ENCODE measurements at places on chromosomes 5 and 9.

DNA sequence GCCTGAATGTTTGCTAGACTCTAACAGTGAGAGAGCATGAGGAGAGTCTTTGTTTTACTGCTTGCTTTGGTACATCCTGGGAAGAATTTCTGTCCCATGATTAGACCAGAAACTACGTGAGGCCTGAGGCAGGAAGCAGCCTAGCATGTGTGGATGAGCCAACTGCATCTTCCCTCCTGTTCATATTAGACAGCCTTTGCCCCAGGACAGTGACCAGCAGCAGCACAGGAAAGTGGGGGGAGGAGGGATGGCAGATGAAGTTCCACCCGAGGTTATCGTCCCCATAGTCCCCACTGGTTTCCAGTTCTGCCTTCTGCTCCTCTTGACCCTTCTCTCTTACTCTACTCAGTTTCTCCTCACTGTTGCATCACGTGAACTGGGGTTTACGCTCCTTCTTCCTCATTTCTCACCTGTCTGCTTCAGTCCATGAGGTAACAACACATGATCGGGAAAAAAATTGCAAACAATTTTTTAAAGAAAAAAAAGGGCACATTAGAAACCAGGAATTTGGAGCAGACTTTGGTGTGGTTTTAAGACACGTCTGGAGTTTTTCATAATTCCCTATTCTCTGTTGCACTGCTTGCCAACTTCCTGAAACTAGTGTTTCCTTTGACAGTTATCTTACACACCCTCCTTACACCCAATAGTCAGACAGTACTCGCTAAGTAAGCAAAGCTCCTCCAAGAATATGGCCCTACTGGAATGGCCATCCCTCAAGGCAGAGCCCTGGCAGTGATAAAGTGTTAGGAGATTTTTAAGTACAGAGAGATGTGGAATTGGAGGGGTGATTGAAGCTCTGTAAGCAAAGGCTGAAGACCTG, 84.1 kb downstream of the SNX18 start:
- DNase-seq, result no peak

DNA sequence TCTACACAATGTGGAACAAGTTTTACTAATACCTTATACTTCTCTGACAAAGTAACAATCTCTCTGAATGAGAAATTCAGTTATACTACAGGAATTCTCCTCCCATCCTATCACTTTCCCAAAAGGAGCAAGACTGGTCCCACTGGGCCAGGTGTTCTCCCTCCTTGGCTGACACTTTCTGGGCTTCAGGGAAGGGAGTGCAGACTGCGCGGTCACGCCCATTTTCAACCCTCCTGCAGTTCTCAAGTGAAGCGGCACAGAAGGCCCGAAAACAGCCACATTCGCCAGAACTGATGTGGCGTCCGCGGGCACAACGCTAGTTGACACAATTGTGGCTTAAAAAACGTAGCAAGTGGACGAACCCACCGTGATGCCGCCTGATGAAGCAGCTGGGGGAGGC, 603 bp downstream of the SAXO1 start:
- no peak for DNase-seq

DNA sequence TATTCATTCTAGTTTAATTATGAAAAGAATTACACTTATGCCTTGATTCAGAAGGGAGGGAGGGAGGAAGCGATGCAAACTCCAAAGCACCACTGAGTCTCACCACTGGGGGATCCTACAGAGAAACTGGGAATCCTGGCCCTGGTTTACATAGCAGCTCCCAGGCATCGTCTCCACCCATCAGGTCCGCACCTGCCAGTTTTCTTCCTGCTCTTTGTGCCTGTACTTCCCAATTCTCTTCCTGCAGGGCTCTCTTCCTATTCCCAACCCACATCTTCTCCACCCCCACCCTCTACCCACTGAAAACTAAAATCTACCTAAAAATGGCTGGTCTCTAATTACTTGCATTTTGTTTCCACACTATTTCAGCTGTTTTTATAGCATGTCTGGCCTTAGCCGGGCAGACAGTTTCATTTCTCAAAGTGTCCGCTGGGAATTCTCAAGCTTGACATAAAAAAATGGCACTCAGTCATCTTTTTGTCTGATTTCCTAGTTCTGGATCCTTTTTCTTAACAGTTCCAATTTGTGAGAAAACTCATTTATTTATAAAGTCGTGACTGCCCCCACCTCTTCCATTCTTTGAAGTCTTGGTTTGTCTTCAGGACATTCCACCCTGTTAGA, 1.6 kb upstream of the TNIP1 start:
- DNase-seq, result no peak

DNA sequence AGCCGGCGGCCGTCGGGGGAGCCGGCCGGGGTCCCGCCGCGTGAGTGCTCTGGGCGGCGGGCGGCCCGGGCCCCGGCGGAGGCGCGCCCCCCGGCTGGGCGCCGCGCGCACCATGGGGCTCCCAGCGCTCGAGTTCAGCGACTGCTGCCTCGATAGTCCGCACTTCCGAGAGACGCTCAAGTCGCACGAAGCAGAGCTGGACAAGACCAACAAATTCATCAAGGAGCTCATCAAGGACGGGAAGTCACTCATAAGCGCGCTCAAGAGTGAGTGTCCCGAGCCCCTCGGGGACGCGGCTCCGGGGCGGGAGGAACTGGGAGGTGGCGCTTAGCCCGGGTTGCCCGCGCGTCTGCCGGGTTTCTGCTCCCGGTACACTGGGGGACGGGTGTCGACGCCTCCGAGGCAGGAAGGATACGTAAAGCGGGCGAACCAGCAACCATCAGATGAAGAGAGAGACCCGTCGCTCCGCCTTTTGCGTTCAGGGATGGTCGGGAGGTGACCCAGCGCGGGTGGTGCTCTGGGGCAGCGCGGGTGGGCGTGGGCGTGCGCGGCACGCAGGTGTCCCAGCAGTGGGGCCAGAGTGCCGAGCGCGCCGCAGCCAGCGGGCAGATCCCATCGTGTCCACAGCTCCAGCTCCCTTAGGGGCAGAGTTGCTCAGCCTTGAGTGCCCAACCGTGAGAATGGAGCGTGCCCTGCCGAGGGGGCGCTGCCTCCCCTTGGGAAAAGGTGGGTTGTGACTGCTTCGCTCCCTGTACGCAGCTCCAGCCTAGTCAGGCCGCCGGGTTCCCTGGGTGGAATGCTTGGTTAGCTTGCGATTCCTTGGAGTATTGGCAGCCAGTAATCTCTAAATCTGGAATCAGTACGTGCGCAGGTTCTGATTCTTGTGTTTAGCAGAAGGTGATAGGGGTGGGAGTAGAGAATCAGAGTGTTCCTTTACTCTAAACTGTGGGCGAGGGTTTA, 753 bp downstream of the ARHGAP26 start:
- DNase-seq, result peak; percentile 75

DNA sequence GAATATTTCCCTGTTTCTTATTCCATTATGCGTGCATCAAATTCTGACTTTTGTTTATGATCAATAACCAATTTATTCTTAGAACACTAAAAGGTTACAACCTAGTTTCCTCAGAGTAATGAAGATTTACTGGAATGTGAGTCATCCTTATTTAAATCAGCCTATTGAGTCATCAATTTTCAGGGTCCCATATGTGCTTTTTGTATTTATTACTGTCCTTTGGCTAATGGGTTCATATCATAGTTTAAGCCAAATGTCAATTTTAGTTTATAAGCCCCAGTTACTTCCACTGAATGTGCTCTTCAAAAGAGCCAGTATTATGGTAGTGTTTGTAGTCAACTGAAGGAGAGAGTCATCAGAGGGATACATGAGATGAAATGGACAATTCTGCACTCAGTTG, 359.2 kb downstream of the PRR16 start:
- DNase-seq, result no peak

- DNase-seq, result no peak
These were observed 588 bp upstream of the PLPP1 start for GRCh38 chr5:55535199-55535905.

- DNase-seq, result no peak
These were observed 29.1 kb downstream of the NTNG2 start for GRCh38 chr9:132190966-132191365.

GRCh38 chr9:70772601-70773000, 348.8 kb downstream of the TRPM3 start:
- no peak for DNase-seq

DNA sequence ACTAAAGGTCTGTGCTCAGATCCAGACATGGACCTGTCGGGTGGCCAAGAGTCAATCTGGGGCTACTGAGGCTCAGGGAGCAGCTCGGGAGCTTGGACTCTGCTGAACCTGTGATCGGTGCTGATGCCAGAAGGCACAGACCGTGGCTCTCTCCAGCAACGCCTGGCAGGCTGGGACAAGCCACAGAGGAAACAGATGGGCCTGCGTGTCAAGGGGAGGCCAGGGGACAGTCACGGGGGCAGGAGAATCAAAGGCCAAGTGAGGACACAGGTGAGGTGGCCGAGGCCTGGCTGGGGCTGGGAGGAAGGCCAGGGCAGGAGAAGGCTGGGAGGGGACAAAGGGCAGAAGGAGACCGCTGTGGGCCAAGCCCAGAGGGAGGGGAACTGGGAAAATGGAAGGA, 43.4 kb downstream of the EPB41L4B start:
- DNase-seq, result no peak

- no peak for DNase-seq
These were observed 98.5 kb downstream of the GABBR2 start for GRCh38 chr9:98610211-98610610.

DNA sequence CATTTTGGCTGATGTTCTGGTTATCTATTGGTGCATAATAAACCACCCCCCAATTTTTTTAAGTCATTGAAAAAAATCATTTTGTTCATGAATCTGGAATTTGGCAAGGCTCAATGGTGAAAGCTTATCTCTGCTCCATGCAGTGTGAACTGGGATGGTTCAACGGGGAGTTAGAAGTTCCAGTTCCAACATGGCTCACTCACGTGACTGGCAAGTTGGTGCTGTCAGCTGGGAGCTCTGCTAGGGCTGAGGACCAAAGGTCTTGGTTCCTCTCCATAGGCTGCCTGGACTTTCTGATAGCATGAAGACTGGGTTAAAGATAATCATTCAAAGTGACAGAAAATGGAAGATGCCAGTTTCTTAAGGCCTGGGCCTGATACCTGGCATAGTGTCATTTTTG, 3.1 kb upstream of the SPATA24 start:
- DNase-seq, result no peak

GRCh38 chr9:124602632-124603031, 95.4 kb upstream of the NR5A1 start:
- DNase-seq, result no peak

- DNase-seq, result no peak
These were observed 11.8 kb downstream of the RALGPS1 start for GRCh38 chr9:126926364-126926763.

DNA sequence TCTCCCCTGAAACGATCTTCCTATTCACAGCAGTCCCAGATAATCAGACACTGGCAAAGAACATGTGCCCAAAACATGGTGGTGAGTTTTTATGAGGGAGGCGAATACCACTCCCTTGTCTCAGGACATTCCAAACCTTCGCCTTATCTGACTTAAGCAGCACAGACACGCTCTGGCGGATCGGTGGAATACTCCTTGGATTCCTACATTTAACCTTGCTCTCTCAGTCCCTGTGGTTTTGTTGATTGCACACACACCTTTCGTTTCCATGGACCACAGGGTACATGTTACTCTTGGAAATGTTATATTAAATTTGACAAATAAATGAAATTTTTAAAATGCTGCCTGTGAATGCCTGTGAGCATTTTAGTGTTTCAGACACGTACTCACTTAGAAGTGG, 87.8 kb upstream of the CPEB4 start:
- no peak for DNase-seq

- no peak for DNase-seq
These were observed 1072.3 kb downstream of the MAT2B start for GRCh38 chr5:164577742-164578141.

DNA sequence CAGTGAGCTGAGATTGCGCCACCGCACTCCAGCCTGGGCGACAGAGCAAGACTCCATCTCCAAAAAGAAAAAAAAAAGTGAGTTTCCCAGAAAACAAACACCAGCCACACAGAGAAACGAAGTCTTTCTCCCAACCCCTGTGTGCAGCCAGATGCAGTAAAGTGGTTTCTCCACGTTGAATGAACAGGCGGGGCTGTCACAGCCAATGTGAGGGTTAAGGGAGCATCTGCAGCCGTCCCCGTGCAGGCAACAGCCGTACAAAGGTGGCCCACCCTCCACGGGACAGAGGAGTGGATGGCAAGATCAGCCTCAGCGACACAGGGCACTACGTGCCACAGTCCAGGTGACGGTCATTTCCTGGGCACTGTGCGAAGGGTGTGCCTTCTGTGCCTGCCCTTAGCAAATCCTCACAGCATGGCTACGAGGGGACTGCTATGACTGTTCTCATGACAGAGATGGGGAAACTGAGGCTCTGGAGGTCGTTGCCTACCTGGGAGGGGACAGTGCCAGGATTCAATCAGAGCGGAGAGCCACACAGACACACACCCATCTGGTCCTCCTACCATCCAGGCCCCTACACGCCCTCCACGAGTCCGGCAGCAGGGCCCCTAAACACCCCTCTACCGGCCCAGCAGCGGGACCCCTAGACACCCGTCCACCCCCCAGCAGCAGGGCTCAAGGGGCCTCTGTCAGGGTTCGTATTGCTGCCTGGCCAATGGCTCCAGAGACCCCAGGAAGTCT, 2.3 kb downstream of the VAV2 start:
- DNase-seq, result no peak

DNA sequence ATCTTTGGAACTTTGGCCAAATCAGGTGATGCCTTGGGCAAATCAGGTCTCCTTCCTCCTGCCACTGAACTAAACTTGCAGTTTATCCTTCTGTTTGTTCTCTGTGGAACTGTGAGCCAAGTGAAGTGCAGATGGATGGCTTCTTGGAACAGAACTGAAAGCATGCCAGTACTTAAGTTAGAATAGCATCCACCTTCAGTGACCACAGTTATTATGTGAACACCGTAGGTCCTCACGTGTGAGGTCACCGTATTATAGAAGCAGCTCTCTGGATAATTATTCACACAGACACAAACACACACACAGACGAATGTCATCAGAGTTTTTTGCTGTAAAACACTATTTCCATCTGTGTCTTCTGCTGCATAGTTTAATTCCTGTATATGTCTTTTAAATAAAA, 162.6 kb downstream of the EFNA5 start:
- no peak for DNase-seq

DNA sequence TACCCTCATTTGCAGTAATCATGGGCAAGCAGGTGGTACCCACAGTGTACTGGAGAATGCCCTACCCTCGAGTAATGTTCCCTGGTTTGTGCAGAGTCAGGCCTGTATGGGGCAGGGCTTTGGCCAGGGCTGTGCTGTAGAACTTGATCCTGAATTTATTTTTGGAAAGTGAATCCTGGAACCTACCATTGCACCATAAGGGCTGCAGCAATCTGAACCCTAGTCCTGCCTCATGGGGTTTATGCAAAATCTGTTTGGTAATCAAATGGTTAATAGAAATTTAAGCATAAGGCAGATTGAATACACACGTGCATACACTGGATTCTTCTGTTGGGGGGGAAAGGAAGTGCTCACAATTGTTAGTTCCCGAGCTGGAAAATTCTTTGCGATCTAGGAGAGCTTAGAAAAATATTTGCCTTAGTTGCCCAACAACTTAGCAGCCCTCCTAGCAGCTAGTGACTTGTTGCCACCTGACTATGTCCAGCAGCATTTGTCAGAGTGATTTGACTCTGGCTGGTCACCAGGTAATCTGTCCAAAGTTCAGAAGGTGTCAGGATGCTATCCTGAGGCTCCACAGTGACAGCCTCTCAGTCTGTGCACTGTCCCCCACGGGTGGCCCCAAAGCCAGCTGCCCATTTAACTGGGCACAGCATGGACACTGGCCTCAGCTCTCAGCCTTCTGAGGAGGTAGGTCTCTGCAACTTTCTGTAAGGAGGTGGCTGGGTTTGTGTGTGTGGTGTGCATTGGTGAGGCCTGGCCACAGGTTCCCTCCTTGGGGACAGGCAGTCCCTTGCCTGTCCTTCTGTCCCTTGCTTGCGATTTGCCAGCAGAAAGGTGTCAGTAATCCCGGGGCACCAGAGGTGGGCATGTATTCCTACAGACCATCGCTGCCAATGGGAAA, 8.3 kb downstream of the MVB12B start:
- no peak for DNase-seq
